ENCODE measurements at places on chromosomes 7 and 10. TPM values are rescaled to one million over a fixed set of nuclear protein-coding genes. Genes with fewer than 3 reads are reported as not detected.

Gene LBX1
- polyA plus RNA-seq: 0.02 TPM

GRCh38 chr7:12111422-12112405 is 99.4 kb upstream of the TMEM106B start:
- peak; percentile 72 for DNase-seq

Gene NPSR1
- not detected for polyA plus RNA-seq

DNA sequence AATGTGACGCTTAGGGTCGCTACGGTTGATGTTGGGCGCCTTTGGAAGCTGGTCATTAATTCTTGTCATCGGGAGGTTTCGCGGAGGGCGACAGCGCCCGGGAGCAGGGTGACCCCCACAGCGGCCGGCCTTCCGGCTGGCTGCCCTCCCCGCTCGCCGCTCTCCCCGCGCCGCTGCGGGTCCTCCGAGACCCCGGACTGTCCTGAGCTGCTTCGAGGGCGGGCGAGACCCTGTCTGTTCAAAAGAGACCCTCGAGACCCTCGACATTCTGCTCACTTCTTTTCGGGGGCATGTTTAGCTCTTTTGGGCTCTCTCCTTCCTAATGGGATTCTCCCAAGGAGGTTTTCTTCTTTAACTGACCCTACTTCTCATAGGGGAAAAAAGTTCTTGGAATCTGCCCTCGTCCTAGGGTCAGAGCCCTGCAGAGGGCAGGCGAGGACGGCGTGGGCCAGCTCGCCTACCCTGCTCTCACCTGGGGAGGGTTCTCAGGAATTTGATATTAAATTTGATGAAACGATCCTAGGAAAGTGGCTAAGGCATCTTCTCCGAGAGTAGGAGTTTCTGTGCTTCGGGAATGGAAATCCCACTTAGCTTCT is 257.0 kb downstream of the OTUD1 start:
- DNase-seq: no peak

Gene FEZF1
- polyA plus RNA-seq: not detected

DNA sequence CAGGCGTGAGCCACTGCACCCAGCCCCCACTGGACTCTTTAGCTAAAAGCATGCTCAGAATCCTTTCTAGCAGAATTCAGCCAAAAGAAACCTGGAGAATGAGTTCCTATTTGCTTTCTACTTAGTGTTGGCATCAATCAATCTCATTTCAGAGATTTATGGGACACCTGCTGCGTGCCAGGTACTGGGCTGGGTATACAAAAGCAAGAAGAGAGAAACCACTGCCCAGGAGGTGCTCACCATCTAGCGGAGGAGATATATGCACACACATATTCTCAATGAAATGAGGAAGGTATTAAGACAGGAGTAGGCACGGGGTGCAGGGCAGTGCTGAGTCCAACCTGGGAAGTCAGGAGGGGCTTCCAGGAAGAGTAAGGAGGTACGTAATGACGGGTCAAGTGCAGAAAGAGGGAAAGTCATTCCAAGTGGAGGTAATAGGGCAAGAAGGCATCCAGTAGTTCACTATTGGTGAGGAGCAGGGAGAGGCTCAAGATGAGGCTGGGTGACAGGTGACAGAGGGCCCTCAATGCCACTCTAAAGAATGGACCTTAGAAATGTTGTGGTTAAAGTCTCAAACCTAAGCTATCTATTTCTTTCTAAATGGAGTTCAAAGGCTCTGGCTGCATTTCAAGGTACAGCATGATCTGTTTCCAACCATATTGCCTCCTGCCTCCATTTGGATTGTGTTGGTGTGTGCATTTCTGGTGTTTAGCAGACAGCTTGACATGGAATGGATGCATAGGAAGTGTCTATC is 22.1 kb downstream of the ABLIM1 start:
- no peak for DNase-seq

All from lung (tissue), 17 donors.